ENCODE measurements at places on chromosomes 3 and 15.

DNA sequence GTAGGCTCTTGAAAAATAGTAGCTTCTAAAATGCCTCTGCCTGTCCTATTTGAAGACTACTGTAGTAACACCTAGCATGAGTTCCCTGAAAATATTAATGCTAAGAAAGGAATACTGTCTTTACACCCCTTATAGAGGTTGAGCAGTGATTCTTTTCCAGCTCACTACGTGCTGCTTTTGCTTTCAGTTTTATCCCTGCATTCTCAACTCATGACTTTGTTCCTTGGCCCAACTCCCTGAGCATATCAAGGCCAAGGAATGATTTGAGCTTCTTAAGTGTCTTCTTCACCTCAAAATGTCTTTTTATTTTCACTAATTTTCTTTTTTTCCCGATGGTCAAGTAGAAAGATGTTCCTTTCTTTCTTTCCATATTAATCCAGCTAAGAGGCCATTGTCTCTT lies 16.5 kb upstream of the P2RY13 start:
- no peak for DNase-seq

DNA sequence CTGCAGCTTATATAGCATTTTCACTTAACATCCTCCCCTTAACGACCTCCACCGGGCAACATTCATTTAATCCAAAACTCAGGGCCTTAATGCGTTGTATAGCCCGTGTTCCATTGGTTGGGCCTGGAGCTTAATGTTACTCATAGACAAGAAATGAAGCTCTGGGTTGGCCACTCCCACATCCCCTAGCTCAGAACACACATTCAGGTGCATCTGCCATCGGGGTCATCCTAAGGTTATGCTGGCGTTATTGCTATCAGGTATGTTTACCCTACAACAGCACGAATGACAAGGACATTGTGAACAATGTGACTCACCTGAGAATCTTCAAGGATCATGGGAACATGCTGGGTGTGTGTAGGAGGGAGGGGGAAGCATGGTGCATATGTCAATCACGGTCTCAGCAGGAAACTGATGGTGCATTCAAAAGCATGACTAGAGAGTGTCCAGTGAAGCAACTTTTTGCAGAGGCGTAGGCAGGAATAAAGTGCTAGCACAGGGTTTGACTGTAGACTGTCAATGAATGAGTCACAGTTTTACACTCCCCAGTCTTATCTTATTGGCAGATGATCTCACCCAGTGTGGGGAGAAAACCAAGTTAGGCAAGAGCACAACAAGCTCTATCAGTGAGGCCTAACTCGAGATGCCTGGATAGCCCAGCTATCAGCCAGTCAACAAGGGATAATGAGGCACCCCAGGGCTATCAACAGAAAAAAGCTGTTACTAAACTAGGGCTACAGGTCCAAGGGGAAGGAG lies 402.1 kb upstream of the MCTP2 start:
- DNase-seq: peak; percentile 36

DNA sequence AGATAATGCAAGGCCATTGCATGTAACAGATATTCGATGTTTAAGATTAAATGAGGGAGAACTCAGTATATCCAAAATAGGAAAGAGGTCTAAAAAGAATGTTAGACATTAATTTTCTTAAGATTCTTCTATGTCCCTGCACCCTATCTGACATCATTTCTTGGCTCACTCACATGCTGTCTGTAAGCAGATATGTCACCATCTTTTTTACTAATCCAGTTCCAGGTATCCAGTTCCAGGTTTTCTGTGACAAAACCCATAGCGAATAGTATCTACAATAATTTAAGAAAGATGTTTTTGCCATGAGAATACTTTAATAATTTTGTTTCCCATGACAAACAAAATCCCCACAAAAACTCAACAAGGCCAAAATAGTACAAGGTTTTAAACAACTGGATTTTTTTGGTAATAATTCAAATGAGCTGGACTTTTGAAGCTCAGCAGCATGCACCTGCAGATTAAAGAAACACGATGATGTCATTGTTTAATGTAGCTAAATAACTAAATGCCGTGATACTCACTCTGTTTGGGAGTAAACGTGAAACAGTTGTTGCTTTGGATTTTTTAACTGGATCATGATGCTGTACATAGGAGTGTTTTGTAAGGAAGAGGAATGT lies 867.6 kb downstream of the EPHA3 start:
- no peak for DNase-seq

DNA sequence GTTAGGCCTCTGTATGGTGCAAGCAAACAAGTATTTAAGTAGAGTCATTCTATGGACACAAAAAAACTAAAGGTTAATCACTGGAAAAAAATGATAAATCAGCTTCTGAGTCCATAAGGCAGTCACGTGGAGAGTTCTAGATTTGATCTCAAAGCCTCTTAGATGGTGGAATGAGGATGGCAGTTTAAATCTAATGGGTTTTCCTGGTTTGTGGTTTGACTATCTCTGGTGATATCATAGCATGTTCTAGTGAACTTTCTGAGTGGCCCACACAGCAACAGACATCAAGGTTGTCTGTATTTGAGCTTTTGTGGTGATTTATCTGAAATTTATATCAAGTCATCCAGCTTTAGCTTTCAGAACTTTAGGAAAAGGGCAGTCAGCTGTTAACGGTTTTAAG lies 52.4 kb downstream of the ILDR1 start:
- no peak for DNase-seq

- no peak for DNase-seq
Measured at GRCh38 chr15:75947092-75947491, 43.4 kb downstream of the FBXO22 start.

GRCh38 chr3:10550705-10551104 lies 45.3 kb upstream of the ATP2B2 start:
- no peak for DNase-seq

DNA sequence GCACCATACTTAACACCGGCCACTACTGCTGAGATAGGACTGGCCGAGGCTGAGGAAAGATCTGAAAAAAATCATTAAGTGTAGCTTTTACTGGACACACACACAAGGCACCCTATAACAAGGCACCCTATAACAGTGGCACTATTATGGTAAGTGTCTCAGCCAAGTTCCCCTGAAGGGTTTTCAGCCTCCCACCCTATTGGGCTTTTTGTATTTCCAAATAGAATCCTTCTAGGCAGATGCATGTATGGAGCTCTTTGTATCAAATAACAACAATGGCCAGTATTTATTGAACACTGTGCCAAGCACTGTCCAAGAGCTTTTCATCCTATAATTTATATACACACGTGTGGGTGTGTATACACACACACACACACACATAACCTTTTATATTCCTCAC lies 6.7 kb upstream of the DNAJA4 start:
- no peak for DNase-seq
